NCI-H1092 (cell line): ENCODE measurements at places on chromosomes 6 and 20.

DNA sequence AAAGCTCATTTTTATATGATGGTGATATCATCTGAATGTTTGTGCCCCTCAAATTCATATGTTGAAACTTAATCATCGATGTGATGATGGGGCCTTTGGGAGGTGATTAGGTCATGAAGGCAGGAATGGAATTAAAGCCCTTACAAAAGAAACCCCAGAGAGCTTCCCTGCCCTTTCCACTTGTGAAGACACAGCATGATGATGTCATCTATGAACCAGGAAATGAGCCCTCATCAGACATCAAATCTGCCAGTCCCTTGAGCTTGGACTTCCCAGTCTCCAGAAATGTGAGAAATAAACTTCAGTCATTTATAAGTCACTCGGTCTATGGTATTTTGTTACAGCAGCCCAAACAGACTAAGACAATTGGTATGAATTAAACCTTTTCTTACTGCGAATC, 153.1 kb downstream of the MYB start:
- DNase-seq: no peak

DNA sequence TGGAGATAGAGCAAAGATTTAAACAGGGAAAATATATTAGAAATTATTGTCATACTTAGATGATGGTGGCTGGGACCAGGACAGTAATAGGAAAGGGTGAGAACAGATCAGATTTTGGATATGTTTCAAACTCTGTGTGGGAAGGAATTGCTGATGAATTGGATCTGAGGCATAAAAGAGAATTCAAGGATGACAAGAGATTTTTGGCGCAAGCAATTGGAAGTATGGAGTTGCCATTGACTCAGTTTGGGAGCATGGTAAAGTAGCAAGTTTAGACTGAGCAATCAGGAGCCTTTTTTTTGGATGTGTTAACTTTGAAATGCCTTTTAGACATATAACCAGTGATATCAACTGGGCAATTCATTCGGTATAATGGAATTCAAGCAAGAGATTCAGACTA, 14.4 kb downstream of the TAB2 start:
- DNase-seq: no peak

- no peak for DNase-seq
These were observed 117.1 kb upstream of the TAB2 start for GRCh38 chr6:149200282-149200945.

DNA sequence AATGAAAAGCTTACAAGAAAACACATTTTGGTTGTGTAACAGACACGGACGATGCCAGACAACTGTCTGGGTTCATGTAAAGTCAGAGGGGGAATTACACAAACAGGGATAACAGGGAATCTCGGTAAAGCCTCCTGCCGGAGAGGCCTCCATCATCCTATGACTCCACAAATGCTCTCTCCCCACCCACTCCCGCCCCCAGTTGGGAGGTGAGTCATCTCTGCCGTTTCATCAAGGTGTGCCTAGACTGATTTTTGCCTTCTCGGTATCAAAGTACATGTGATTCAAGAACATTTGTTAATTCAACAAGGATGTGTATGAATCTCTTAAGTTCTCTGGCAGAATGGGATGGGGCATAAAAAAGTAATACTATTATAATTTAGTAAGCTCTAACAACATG, 304.9 kb upstream of the PRDM1 start:
- DNase-seq: no peak

- no peak for DNase-seq
These were observed 31.7 kb upstream of the TGM3 start for GRCh38 chr20:2264118-2264517.

GRCh38 chr6:116304538-116305097, 24.9 kb upstream of the TSPYL1 start:
- no peak for DNase-seq

DNA sequence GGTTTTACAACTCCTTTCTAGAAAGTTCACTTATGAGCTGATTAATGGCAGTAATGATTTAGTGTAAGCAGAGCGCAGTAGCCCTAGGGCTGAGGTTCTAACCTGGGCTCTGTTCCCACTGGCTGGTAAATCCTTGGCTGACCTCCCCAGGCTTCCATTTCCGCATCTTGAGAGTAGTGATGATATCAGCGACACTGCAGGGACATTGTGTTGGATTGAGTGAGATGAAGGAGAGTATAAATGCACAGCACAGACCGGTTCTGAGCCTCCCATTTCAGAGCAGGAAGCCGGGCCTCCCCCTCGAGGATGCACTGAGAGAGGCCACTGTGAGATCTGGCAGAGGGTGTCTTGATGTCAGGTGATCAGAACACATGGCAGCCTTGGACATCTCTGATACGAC, 477.2 kb upstream of the SULF2 start:
- no peak for DNase-seq

DNA sequence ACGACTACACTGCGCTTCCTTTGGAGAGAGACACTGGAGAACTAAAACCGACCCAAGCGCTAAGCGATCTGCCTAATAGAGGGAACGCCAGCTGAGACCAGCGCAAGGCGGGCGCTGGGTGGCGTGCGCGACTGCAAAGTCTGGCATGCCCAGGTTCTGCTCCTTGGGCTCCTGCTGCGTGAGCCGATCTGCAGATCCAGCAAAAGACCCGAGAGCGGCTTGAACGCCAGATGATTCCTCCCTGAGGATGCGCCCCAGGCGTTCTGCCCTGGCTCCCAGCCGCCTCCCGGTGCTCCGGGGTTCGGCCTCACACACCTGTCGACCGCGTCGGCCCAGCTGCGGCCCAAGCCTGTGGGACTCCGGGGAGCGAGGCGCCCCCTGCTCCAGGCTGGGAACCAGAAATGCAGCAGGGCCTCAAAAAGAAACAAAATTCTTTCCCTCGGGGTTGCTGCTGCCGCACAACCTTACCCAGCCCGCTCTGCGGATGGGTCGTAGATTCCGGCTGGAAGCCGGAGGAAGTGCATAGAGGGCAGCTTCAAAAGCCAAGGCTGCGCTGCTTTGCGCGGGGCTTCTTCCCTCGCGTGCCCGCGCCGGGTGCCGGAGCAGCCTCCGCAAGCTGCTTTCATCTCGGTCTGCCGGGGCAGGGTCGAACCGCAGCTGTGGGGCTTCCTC, 17.9 kb upstream of the PRDM13 start:
- peak; percentile 81 for DNase-seq

DNA sequence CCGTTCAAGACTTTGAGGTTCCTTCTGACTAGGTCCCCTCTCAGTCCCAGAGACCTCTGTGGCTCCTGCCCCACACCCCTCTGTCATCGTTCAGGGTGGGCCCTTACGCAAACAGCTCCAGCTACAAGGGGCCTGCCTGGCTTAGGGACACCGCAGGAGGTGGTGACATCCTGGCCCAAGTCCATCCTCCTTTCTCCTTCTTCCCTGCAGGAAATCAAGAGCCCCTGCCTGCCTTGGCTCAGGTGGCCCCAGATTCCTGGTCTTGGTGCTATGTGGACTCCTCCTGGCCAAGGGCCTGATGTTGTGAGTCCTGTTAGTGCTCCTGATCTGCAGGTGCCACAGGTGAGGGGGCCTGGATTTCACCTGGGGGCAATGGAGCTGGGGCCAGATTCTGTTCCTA, 8.1 kb downstream of the TREML4 start:
- no peak for DNase-seq

DNA sequence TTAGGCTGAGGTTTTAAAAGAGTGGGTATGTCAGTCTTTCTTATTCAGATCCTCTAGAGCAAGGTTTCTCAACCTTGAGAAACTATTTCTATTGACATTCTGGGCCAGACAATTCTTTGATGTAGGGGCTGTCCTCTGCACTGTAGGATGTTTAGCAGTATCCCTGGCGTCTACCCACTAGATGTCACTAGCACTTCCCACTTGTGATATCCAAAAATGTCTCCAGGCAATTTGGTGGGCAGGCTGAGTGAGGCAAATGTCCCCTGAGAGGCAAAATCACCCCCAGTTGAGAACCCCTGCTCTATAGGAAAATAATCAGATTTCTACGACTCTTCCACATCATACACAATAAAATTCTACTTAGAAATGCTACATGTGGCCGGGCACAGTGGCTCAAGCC, 7.7 kb upstream of the ZKSCAN8 start:
- no peak for DNase-seq

DNA sequence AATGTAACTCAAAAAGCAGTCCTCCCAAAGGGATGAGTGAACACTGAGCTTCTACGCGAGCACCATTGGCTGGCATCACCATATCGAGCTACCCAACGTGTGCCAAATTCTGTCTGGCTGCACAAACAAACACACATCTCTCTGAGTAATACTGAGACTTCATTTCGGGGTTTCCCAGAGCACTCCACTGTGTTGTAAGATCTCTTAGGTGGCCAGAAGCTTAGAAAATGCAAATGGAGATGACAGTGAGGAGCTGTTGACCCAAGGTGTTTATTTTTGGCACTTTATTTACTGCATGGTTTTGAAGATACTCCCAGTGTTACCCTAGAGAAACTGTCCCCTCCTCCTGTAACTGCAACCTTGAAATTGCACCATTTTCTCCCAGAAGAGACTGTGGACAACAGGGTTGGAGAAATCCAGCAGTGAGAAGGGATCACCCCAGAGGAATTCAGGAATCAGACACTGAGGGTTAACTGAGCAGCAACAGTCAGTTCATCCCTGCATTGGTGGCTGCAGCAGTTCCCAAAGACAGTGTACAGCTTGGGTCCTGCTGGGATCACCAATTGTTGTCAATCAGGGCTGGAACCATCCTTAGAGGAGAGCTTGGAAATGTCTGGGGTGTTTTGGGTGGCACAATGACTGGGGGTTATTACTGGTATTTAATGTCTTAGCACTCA, 1.0 kb upstream of the RIPOR2 start:
- DNase-seq: no peak

- no peak for DNase-seq
These were observed 6.7 kb downstream of the BPIFB4 start for GRCh38 chr20:33086052-33086722.

DNA sequence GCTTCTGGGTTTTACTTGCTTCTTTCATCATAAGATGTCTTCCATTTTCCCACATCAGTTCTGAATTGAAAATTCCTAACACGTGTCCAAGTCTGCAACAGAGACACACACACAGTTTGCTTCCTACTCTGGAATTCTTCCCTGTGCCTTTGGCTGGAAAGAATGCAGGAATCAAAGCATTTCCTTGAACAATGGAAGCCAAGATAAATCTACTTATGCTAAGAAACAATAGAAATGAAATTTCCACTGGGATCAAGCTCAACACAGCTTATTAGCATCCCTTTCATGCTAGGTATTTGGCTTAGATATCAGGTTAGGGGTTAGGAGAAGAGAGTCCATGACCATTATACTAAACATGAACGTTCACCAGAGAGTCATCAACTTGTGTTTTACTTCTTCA, 101.1 kb upstream of the SCAF8 start:
- no peak for DNase-seq

DNA sequence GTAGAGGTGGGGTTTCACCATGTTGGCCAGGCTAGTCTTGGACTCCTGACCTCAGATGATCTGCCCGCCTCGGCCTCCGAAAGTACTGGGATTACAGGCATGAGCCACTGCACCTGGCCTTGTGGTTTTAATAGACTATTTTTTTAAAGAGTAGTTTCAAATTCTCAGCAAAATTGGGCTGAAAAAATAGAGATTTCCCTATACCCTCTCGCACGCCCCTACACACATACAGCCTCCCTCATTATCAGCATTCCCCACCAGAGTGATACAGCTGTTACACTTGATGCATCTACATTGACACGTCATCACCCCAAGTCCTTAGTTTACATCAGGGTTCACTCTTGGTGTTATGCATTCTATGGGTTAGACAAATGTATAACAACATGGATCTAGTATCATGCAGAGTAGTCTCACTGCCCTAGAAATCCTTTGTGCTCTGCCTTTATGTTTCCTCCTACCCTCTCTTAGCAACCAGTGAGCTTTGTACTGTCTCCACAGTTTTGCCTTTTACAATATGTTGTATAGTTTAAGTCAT, 103.6 kb downstream of the CDYL start:
- DNase-seq: no peak

DNA sequence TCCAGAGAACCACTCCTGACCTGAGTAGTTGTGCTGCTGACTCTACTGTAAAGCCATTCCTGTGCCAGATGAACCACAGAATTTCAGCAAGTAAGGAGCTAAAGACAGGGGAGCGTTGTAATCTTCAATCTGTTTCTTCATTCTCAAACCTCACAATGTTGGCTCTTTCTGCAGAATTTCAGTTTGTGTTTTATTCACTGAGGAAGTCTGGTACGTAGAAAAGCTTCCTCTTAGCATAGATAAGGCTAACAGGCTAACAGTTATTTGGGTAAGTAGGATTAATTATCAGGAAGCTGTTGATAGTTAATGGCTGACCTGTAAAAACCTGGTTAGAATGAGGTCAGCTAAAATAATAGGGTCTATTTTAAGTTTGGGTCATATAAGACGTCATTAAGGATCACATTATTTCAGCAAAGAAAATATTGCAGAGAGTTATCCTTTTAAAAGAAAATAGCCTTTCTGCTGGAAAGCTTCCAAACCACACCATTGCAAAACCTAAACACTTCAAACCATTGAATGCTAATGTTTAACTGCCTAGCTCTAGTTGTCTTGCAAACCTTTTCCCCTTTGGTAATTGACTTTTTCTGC, 14.1 kb upstream of the TENT5A start:
- DNase-seq: no peak

DNA sequence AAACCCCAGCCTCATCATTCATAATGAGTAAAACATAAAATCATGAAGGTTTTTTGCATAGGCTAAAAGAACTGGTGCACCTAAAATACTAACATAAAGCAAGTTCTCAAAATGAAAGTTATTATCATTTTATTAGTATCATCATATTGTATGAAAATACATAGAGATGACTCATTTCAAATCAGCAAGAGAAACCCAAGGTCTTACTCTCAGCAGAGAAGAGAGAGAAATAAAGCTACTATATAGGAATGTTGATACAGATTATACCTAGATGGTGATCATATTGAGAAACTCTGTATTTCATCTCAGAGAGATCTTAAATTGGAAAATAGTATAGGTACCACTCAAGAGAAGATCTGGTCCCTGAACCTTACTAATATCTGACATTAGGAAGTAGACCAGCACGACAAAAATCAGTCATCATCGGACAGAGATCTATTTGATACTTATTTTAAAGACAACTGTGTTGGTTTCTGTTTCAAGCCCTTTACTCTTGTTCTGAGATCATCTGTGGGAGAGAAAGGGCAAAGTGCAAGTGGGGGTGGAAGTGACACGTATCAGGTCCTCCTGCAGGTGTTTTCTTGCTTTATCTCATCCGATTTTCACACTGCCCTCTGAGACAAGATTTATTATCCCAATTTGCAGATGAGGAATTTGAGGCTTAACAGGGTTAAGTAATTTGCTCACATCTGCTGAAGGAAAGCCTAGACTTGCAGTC, 532.3 kb downstream of the MAFB start:
- no peak for DNase-seq

DNA sequence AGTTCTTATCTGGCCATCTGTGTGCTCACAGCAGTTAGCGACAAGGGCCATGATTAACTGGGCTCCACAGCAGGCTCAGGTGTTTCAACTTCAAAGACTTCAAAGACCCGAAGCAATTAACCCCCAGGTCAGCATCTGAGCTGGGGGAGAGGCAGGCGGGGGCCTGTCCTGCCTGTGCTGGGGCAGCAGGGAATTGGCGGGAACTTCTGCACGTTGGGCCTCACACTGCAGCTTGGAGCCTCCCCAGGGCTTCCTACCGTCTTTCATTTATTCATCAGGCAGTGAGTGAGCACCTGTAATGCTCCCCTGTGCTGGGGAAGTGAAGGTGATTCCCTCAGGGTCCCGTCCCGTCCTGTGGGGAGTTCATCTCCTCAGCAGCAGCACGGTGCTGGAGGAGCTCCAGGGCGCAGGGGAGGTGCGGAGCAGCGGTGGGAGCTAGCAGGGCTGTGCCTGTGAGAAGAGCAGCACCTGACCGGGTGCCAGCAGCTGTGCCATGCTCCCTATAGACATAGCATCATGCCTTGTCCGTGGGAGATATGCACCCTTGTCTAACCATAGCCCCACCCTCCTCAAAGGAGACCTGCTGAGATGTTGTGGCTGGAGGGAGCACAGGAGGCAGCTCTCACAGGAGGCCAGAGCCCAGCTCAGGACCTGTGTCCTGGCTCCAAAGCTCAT, 51.8 kb upstream of the FRMD1 start:
- no peak for DNase-seq
